ENCODE measurements at places on chromosomes 2 and 18. TPM values are rescaled to one million over a fixed set of nuclear protein-coding genes. Genes with fewer than 3 reads are reported as not detected.

PLCL1 gene
- 100 TPM for total RNA-seq

REG3G gene
- not detected for total RNA-seq

CMPK2 gene
- total RNA-seq, result 3.9 TPM

SERPINB3 gene
- total RNA-seq, result not detected

FBXO36 gene
- total RNA-seq, result 0.55 TPM

MAL gene
- 3.9 TPM for total RNA-seq
